ENCODE measurements at places on chromosomes 6 and 20.

- DNase-seq, result no peak
Measured at GRCh38 chr20:60310560-60311349, 352.5 kb downstream of the CDH26 start.

- DNase-seq, result no peak
Measured at GRCh38 chr20:23625236-23625964, 12.4 kb downstream of the CST3 start.

- no peak for DNase-seq
Measured at GRCh38 chr20:3751305-3751674, 16.3 kb downstream of the ADISSP start.

- no peak for DNase-seq
Measured at GRCh38 chr6:53517021-53517420, 27.9 kb downstream of the GCLC start.

DNA sequence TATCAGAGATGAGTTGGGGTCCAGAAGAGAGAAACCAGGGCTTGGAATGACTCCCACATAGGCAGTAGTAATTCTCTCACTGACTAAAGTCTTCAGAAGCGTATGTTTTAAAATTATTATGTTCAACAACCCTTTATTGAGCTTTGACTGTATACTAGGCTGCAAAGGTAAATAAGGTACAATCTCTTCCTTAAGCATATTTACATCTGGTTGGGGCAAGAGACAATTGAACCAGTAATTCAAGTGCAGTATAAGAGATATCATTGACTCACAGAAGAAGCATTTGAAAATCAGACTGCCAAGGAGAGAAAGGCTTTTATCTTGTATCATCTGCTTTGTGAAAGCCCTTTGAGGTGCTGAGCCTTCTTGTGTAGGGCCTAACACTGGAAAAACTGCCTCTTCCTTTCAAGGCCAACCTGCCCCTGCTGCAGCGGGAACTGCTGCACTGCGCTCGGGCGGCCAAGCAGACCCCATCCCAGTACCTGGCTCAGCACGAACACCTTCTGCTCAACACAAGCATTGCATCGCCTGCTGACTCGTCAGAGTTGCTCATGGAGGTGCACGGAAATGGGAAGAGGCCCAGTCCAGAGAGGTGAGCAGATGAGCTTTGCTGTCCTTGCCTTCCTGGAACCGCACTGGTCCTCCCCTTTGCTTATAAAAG, 39.3 kb upstream of the C20orf144 start:
- DNase-seq, result no peak
